HT1080 (cell line): ENCODE measurements at places on chromosomes 11 and 22. TPM values are rescaled to one million over a fixed set of nuclear protein-coding genes. Genes with fewer than 3 reads are reported as not detected.

Gene OR52N4
- total RNA-seq = not detected in 2 replicates

Gene SLC16A8
- not detected in 2 replicates for total RNA-seq

DNA sequence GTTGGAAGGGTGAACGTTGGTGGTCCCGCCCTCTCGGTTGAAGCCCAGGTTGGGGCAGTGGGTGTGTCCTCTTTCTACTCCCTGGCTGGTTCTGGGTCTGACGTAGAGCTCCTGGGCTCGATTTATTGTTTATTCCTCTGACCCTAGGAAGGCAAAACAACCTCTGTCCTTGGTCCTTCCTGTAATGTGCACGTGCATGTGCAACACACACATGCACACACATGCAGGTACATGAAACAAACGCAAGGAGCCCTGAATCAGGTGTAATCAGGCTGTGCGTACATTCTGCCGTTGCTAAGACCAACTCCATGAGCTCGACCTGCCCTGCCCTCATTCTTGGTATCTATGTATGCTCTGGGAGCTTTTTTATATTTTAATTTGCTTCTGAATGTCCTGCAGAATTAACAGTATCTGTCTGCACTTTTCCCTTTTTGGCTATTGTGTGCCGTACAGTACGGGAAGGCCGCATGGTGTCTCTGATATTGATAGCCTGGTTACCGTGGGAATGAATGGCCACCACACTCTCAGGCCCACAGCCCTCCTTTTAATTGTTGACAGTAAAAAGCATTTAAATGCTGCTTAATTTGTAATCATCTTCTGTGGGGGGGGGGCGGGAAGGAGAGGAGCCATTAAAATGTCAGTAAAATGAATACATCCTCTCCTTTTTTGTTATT is 66.0 kb upstream of the NNMT start:
- DNase-seq = no peak

DNA sequence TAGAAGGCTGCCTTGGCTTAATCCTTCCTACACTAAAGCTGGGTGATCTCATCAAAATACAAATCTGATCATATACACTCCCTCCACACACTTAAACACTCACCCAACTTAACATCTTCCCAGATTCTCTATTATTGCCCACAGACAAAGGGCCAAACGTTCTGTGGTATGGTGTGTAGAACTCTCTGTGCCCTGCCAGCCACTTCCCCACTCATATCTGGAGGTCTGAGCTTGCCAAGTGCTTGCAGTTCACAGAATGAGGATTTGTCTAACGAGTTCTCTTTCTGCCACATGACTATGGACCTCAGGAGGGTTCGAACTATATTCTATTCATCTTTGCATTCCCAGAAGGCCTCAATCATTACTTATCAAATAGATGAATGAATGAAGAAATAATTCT is 77.6 kb downstream of the MPPED2 start:
- no peak for DNase-seq

GRCh38 chr22:37560608-37561211 is 430 bp downstream of the CDC42EP1 start:
- peak; percentile 42 for DNase-seq

- DNase-seq = no peak
Observed at GRCh38 chr11:68763926-68764657, 12.8 kb upstream of the TESMIN start.

DNA sequence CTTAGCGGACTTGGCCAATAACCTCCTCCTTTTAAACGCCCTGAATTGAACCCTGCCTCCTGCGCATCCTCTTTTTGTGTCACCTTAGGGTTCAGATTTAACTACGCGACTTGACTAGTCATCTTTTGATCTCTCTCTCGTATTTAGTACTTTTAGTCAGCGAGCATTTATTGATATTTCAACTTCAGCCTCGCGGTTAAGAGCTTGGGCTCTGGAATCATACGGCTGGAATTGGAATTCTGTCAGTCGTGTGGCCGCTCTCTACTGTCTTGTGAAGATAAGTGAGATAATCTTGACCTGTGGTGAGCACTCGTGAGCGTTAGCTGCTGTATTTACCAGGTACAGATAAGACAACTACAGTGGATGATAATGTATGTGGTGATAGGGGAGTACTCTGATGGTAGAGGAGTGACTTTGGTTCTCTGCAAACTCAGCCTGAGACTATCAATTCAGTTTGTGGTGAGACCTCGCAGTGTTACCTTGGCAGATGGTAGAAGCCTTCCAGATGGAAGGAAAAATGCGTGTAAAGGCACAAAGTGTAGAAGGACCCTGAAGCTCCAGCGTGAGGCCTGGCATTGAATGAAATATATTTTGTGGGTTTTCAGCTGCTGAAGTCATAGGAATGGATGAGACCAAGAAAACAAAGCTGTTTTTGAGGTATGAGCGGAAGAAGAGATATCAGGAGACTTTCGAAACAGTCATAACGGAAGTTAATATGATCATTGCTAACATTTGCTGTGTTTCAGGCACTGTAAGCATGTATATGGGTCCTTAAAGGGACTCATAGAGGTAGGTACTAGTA is 682 bp downstream of the ATM start:
- peak; percentile 11 for DNase-seq

DNA sequence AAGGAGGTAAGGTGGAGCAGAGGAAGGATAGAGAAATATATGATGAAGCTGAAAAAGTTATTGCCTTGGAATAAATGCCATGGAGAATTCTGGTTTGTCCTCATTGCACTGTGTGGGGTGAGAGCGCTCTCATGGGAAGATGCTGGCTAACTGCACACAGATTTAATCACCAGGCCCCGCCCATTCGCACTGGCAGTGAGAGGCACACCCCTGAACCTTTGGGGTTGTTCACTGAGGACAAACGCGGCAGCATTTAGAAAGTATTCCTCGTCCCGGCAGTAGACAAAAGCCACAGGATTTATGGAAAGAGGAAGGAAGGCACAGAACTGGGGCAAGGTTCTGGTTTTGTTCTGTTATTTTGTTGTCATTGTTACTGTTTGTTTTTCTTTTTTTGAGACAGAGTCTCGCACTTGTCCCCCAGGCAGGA is 70.2 kb downstream of the MED15 start:
- no peak for DNase-seq

DNA sequence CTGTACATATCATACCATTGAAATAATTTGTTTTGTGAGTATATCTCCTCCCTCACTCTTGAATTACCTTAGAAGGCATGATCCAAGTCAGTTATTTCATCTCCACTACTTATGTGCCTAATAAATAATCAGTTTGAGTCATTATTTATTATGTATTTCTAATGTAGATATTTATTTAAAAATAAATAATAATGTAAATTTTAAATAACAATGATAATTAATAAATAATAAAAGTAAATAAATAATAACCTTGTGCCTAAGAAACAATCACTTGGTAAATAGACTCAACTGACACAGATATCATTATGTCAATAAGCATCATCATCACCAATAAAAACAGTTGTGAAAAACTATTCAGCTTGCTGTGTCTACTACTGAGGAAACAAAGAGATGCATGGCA is 213.8 kb downstream of the CNTN5 start:
- no peak for DNase-seq

GRCh38 chr11:128205796-128206195 is 381.6 kb downstream of the ETS1 start:
- peak; percentile 35 for DNase-seq

- DNase-seq = peak; percentile 91
Observed at GRCh38 chr22:18156878-18157713, 7.1 kb downstream of the USP18 start.

DNA sequence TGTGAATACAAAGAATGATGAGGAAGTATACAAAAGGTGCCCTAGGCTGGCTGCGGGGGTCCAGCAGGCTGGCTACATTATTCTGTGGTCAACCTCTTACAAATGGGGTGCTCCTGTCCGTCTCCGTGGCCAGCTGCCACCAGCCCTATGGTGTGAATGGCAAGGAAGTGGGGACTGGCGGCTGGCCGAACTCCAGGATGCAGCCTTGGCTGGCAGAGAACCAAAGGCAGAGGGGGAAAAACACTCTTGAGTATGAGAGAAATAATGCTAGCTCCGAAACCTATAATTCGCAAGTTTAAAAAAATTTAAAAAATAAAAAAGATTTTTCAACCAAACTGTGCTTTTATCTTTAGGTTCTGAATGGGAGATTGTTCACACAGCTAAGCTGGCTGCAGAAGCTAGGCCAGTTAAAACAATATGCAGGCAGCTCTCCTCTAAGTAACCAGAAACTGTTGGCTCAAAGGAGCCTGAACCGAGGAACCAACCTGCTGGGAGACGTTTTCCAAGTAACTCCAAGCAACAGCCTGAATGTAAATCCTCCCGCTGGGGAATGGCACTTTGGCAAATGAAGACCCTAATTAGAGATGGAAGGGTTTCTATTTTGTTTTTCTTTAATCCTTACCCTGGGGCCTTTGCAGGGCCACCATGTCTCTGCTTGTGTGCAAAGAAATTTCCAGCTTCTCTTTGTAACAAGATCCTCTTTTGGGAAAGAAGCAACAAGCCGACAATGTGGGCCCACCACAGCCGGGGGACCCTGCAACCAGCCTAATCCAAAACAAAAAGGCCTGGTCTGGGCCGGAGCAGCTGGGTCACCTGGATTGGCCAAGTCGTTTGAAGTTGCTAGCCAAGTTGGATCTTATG is 50.2 kb downstream of the C22orf31 start:
- DNase-seq = no peak

DNA sequence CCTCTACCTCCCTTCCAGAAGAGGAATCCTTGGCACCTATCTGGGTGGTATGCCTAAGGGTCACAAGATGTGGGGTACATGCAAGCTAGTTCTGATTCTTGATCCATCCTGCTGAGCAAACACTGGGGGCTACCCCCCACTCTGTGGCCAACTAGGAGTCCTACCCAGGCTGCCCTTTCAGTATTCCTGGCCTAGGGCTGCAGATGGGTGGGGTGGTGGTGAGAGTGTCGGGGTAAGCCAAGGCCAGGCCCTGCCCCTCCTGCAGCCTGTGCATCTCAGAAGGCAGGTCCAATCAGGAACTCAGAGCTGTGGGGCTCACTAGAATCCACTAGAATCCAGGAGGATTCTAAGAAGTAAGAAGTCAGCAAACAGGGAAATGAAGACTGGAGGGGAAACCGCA is 10.9 kb downstream of the SSH3 start:
- no peak for DNase-seq

- DNase-seq = no peak
Observed at GRCh38 chr11:92580908-92581307, 356.3 kb downstream of the FAT3 start.

- no peak for DNase-seq
Observed at GRCh38 chr22:48805516-48805915, 1022.2 kb downstream of the BRD1 start.

DNA sequence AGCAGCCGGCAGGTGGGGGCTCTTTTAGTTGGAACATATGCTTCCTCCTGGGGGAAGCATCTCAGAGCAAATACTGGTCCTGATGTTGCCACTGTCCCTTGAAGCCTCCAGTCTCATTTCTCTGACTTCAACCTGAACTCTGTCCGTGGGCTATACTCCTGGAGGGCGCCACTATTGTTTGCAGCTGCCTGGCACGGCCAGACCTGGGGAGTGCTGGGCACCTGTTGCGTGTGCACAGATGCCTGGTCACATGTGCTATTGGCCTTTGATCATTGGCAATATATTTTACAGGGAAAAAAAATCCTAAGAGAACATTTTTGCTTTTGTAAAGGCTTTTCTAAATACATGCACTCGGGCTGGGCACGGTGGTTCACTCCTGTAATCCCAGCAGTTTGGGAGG is 18.2 kb downstream of the LHFPL7 start:
- DNase-seq = no peak
